Activated B cell treated with CpG ODN at 0.5 μM for 24 hours (primary cell): ENCODE measurements at places on chromosomes 1 and 21. TPM values are rescaled to one million over a fixed set of nuclear protein-coding genes. Genes with fewer than 3 reads are reported as not detected.

C1orf94 gene
- not detected in 2 replicates for total RNA-seq

APOBEC4 gene
- not detected in 2 replicates for total RNA-seq

SPATA17 gene
- total RNA-seq = not detected in 2 replicates

TMEM269 gene
- 0.20 and 0.31 TPM in 2 replicates for total RNA-seq

GLIS1 gene
- total RNA-seq = not detected in 2 replicates

PRCC gene
- total RNA-seq = 80.4 and 81.4 TPM in 2 replicates
